Cerebellar nuclear complex (tissue), 1 donor: ENCODE measurements at places on chromosomes 1 and 21.

- no peak for DNase-seq
These were observed 25.5 kb downstream of the TNR start for GRCh38 chr1:175717610-175718540.

GRCh38 chr1:182993746-182994145 is 29.5 kb upstream of the LAMC1 start:
- no peak for DNase-seq

- no peak for DNase-seq
These were observed 273.0 kb upstream of the NFIA start for GRCh38 chr1:60809204-60809980.

- DNase-seq, result no peak
These were observed 15.1 kb downstream of the FAAP20 start for GRCh38 chr1:2179283-2180013.

DNA sequence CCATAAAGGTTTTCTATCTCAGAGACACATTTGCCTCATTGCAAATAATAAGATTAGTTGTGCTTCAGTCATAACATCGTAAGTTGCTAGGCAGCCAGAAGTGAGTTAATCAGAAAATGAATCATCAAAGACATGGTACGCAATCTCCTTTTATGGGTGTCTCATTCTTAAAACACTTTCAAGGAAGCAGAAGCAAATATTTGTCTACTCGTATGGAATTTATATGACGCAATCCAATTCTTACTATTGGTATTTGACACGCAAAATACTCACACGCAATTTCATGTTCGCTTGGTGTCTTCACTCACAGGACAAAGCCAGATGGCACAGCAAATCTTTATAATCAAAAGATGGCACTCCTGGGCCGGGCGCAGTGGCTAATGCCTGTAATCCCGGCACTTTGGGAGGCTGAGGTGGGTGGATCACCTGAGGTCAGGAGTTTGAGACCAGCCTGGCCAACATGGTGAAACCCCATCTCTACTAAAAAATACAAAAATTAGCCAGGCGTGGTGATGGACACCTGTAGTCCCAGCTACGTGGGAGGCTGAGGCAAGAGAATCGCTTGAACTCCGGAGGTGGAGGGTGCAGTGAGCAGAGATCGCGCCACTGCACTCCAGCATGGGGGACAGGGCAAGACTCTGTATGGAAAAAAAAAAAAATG is 56.4 kb downstream of the HLCS start:
- no peak for DNase-seq

- no peak for DNase-seq
These were observed 146.4 kb downstream of the NOS1AP start for GRCh38 chr1:162215902-162216301.

- peak; percentile 33 for DNase-seq
These were observed 5.4 kb downstream of the CNTN2 start for GRCh38 chr1:205048382-205048781.

GRCh38 chr1:27559466-27560030 is 44.4 kb downstream of the AHDC1 start:
- no peak for DNase-seq

GRCh38 chr1:165173409-165173808 is 183.1 kb downstream of the LMX1A start:
- DNase-seq, result no peak

GRCh38 chr1:11842154-11843041 is 5.2 kb downstream of the NPPA start:
- no peak for DNase-seq

DNA sequence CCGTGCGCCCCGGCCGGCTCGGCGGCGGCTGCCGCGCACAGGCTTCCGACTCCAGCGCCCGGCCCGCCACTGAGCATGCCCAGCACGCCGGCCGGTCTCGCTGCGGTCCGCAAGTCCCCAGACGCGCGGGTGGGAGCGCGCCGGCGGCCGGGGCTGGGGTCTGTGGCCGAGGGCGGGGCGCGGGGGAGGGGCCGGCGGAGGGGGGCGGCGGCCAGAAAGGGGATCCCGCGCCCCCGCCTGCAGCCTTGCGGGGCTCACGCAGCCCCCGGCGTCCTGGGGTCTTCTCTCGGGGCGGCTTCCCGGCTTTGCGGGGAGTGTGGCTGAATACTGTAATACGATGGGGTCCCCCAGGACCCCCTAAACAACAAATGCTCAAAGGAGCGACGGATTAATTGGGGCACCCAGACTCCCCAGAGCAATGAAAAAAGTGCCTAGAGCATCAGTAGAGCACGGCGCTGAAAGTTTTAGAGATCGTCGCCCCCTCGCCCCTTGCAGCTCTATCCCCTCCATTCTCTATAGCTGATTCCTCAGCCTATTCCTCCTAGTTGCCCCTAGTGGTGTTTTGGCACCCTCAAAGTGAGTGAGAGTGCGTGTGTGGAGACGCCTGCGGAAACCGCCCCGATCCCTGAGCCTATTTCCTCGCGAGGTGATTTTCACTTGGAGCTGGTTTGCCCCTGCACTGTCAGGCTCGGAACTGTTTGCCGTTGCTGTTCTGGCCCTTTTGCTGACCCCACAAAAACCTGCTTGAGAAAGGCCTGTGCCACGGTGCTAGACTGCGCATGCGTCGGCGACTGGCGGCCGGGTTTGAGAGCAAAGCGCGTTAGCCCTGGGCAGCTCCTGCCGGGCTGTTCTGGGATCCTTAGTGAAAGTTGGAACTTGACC is at the start of gene VAV3:
Gene VAV3 (minus strand): TSS at position 71 of the 882 bp plus-strand sequence. CDS start 311 bp downstream, outside the sequence.
- DNase-seq, result no peak

- no peak for DNase-seq
These were observed 8.7 kb upstream of the OXCT2 start for GRCh38 chr1:39779821-39780220.

- no peak for DNase-seq
These were observed 738 bp downstream of the GNPAT start for GRCh38 chr1:231241750-231242149.

- DNase-seq, result no peak
These were observed 759 bp downstream of the SMYD3 start for GRCh38 chr1:246506367-246506673.

GRCh38 chr1:58813801-58814200 is 30.0 kb upstream of the JUN start:
- DNase-seq, result no peak
